ENCODE measurements at places on chromosomes 11 and 22. TPM values are rescaled to one million over a fixed set of nuclear protein-coding genes. Genes with fewer than 3 reads are reported as not detected.

GRCh38 chr22:41524251-41524661 lies 20.0 kb downstream of the POLR3H start:
- peak; percentile 70 for DNase-seq

GRCh38 chr11:120774591-120775386 lies 249.1 kb upstream of the TBCEL start:
- no peak for DNase-seq

DNA sequence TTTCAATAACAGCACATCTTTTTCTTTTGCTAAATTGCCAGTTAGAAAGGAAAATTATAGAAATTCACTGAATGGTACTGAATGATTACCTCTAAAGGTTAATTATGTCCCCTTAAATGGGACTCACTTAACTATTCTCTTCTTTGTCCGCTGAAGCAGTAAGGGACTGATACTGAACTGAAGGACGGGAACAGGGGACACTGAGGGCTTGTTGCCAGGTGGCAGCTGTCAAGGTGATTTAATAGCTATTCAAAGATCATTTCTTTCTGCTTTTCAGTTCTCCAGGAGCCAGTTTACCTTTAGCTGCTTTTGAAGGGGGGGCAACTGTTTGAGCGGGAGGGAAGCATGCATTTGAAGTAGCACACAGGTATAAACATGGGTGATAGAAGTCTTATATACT lies 325.4 kb upstream of the CCDC90B start:
- DNase-seq = no peak

GRCh38 chr22:31586137-31586920 lies 75.7 kb downstream of the PISD start:
- no peak for DNase-seq

- DNase-seq = no peak
Observed at GRCh38 chr11:11722246-11722645, 100.4 kb upstream of the GALNT18 start.

DNA sequence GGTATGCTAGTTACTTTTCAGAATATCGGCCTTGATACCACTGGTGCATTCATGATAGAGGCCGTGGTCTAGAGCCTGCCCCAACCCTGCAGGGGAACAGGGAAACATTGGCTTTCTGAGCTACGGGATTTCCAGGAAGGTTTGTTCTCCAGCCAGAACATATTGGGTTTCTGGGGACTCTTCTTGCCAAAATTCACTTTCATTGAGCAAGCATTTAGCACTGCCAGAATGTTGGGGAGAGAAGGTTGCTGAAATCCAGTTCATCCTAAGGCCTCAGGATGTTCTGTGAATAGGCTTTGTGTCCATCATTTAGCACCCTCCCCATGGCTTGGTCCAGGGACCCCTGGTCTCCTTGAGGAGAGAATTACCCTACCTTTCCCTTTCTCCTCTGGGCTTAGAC lies 36.7 kb downstream of the DRG1 start:
- no peak for DNase-seq

DNA sequence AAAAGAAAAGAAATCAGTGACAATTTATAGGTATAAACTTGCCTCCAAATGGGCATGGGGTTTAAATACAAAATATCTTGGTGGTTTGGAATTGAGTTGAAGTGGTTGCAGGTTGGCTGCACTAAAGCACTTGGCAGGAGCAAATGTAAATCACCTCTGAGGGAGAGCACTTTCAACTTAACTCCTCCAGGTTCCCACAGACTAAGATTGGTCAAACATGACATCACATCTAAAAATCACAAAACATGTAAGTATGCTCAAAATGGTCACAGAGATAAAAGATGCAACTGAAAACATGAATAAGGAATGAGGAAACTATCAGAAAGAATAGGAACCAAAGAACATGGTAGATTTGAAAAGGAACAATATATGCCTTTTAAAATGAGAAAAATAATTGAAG lies 12.3 kb upstream of the SHANK3 start:
- no peak for DNase-seq

DNA sequence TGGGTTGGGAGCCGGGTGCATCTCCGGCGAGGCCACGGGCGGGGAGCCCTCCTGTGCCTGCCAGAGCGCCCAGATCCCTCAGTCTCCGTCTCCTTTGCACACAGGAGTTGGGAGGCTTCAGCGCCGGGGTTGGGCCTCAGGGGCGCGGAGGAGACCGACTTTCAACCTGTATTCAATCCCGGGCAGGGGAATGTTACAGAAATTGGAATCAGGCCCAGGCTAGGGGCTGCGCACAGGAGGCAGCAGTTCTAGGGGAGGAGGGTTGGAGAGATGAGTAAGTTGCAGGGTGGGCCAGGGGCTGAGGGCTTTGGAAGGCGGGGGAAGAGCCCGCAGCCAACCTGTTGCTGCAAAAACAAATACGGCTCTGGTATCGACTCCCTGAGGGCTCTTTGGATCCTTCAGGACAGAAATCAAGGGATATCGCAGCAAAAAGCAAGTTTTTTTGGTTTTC lies 640 bp upstream of the KCNA4 start:
- DNase-seq = no peak

- DNase-seq = no peak
Observed at GRCh38 chr11:76724171-76724768, 53.7 kb upstream of the LRRC32 start.

DNA sequence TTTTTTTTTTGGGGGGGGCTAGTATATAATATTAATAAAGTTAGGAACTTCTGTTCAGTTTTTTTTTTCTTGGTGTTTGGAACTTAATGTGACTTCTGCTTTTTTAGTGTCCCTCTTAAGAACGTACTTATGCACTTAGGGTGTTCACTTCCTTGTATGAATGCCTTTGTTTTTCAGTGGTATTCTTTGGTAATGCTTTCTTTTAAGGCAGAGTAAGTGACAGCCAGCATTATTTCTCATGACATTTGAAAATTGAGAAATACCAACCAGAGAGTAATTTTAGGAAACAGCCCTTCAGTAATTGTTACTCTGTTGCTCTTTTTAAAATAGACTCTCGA lies 2.4 kb downstream of the GRK3 start:
- no peak for DNase-seq

DNA sequence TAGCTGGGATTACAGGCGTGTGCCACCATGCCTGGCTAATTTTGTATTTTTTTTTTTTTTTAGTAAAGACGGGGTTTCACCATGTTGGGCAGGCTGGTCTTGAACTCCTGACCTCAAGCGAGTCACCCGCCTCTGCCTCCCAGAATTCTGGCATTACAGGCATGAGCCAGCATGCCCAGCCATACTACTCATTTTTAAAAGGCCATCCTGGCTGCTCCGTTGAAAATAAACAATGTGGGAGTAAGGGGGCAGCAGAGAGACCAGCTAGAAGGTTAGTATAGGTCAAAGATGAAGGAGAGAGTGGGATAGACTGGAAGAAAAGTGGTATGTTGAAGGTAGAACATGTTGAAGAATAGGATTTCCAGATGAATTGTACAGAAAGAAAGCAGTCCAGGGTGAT lies 17.6 kb upstream of the LIN7C start:
- no peak for DNase-seq

DNA sequence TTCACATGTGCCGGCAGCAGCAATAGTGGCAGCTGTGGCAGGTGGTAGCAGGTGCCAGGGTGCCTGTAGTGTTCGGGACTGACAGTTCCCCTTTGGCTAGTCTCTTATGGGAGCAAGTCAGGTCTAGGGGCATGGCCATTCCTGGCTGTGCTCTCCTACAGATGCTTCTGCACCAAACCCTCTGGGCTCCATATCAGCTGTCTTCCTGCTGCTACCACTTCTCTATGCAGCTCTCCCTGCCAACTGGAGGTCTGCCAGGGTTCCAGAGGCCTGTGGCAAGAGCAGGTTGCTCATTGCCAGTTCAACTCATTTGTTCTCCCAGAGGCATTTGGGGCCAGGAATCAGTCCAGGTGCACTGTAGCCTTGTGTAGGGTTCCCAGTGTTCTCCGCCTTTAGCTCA lies 473.7 kb downstream of the JRKL start:
- peak; percentile 96 for DNase-seq

GRCh38 chr11:47235163-47235562 lies 13.5 kb downstream of the ACP2 start:
- no peak for DNase-seq

DNA sequence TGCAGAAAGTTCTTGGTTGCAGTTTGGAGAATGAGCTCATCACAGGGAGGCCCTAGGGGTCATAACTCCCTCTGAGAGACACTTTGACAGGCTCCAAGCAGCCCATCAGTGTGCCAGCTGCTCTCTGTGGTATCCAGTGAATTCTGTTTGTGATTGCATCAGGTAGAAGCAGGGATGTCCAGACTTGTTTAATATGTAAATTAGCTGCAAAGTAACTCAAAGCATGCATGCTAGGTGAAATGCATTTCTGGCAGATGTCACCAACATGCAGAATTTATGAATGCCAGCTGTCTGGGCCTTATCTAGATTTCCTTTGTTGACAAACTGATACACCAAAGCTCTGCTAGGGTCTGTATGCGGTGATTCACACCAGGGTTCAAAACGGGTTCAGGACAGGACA lies 123.6 kb upstream of the MTNR1B start:
- no peak for DNase-seq

DNA sequence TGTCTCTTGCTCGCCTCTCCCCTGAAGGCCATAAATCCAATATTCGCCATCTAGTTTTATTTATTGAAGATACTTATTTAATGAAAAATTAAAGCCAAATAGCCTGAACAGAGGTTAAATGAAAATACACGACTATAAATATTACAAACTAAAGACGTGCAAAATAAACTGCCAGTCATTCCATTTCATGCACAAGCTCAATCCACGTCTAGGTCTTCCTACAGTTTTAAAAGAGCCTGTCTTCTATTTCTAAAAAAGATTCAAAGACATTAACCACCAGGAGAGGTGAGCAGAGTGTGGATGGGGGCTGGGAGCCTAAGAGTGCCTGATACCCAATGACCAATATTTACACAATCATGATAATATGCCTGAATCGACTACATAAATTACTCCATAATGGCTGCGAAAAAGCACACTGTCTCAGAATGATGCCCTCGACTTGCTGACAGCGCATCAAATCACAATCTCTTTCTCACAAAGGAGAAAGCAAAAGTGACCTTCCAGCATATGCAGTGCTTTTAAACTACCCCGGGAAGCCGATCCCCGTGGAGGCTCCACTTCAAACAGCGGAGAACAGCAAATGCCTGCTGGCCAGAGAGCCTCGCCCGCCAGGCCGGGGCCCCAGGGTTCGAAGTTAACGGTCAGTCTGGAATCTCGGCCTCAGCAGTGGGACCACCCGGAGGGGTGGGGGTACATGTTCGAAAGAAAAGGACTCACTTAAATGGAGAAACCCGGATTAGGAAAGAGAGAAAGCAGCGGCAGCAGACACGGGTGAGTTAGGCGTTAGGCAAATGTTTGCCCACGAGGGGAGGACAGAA lies 1.7 kb downstream of the FCHSD2 start:
- peak; percentile 46 for DNase-seq

GRCh38 chr11:73995731-73996130 lies 13.1 kb upstream of the UCP2 start:
- DNase-seq = no peak

GRCh38 chr11:24734742-24735237 lies 237.9 kb downstream of the LUZP2 start:
- no peak for DNase-seq

GRCh38 chr11:27453701-27454100 lies 18.9 kb downstream of the LGR4 start:
- no peak for DNase-seq

- DNase-seq = peak; percentile 78
Observed at GRCh38 chr22:19745155-19746101, 15.2 kb upstream of the TBX1 start.

- DNase-seq = no peak
Observed at GRCh38 chr11:35141071-35141470, 2.1 kb downstream of the CD44 start.

DNA sequence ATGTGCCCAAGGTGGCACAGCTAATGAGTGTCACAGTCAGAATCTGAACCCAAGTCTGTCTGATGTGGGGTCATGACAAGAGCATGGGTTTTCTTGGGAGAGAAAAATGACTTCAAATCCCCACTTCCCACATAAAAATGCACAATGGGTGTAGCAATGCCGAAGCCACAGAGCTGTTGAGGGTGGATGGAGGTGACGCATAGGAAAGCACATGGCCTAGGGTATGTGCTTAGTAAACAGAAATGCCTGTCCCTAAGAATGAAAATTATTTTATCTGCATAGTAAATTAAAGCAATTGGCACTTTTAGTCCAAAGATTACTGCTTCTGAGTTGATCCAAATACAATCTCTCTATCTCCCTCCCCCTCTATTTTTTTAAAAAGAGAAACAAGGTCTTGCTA lies 10.9 kb downstream of the MICAL3 start:
- DNase-seq = no peak

DNA sequence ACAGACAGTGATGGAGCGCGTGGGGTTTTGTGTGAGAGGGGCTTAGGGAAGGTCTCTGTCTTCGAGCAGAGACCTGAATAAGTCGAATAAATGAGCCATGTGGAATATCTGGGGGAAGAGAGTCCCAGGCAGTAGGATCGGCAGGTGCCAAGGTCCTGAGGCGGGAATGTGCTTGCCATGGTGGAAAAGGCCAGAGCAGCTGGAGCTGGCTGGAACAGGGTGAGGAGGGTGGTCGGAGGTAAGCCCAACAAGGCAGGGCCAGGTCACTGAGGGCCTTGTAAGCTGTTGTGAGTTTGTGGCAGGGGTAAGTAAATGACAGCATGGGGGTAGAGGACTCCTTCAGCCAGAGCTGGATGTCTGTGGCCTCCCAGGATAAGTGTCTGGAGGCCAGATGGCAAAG lies 71.3 kb downstream of the TP53I11 start:
- DNase-seq = no peak

GRCh38 chr11:73139476-73140198 lies 2.5 kb downstream of the FCHSD2 start:
- DNase-seq = no peak

GRCh38 chr11:100964435-100964834 lies 165.2 kb downstream of the PGR start:
- DNase-seq = no peak

GRCh38 chr11:375065-376025 lies 6.0 kb downstream of the B4GALNT4 start:
- DNase-seq = no peak

GRCh38 chr11:118002541-118003423 lies 16.6 kb downstream of the IL10RA start:
- peak; percentile 86 for DNase-seq

GRCh38 chr11:94185416-94186084 lies 56.9 kb downstream of the PANX1 start:
- no peak for DNase-seq

DNA sequence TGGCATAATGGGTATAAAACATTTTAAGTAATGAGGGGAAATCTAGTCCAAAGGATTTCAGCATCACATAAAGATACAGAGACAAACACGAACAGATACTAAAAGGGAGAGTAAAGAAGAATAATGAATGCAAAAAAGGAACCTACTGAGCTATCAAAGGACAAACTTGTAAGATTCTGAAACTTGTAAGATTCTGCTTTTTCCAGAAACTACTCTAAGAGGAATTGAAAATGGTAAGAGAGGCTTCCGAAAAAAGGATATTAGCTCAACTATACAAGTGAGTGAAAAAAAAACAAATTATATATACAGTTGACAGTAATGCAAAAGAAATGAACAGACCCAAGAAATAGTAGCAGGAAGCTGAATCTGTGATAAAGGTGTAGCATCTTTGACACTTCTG lies 37.7 kb downstream of the POLD3 start:
- no peak for DNase-seq

KRTAP5-6 gene
- total RNA-seq = not detected

OR5P2 gene
- total RNA-seq = not detected

DBX1 gene
- not detected for total RNA-seq

GNB1L gene
- total RNA-seq = 3.7 TPM

PHOX2A gene
- not detected for total RNA-seq

PRR14L gene
- total RNA-seq = 15.1 TPM

TSGA10IP gene
- total RNA-seq = 0.51 TPM

NUP98 gene
- total RNA-seq = 64.3 TPM

Measured in heart left ventricle (tissue), 16 donors.